Hematopoietic multipotent progenitor cell (in vitro differentiated cells): ENCODE measurements at places on chromosomes 1 and 21.

DNA sequence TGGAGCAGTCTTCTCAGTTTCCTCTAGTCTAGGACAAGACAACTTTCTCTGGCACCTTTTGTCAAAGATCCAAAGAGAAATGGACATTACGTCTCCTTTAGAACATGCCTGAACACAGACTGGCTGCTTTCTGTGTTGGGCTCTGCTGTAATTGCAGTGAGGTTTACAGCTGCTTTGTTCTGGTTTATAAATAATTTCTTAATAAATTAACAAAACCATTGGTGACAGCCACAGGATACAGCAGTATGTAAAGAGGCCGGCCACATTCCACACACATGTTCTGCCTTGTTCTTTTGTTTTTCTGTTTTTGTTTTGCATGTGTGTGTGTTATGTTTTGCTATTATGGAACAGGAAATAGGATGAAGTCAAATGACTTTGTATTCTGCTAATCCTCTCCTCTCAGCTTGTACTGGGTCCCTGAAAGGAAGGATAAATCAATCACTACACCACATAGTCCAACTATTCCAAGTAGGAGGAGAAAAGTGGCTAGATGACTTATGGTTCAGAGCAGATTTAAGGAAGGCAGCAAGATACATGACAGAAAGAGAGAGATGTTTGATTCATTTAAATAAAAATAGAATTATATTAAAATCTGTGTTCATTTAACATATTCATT is 161.5 kb upstream of the ESRRG start:
- DNase-seq: no peak

- DNase-seq: no peak
Observed at GRCh38 chr1:22256213-22256512, 113.3 kb upstream of the WNT4 start.

DNA sequence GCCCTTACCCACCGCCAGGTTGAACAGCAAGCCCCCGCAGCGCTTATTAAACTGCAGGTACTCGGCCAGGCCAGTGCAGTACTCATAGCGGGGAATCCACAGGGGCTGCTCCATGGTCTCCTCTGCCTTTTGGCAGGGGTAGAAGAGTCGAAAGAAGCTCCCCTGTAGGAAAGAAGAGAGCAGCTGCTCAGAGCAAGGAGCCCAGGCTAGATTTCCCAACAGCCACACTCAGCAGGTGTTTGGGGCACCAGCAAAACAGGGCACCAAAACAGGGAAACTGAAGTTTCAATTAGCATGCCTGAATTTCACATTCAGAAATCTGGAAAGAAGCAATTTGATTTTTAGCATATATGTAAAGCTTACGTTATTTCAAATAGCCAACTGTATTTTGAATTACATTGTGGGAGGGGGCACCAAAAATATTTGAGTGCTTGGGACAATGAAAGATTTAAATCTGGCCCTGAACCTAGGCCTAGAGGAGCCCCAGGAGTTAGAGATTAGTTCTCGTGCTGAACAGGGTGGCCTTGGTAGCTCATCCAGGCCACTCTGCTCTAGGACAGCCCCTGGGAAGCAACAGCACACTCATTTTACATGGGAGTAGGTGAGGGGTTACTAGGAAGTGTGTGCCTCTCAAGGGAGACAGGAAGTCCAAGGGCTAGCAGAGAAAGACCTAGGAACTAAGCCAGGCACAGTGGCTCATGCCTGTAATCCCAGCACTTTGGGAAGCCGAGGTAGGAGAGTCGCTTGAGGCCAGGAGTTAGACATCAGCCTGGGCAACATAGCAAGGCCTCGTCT is 8.2 kb downstream of the PAFAH2 start:
- DNase-seq: no peak

- no peak for DNase-seq
Observed at GRCh38 chr1:189834813-189835212, 642.9 kb downstream of the BRINP3 start.

GRCh38 chr21:44958471-44959191 is 18.8 kb downstream of the SLX9 start:
- no peak for DNase-seq
